ENCODE measurements at places on chromosomes 4 and X.

DNA sequence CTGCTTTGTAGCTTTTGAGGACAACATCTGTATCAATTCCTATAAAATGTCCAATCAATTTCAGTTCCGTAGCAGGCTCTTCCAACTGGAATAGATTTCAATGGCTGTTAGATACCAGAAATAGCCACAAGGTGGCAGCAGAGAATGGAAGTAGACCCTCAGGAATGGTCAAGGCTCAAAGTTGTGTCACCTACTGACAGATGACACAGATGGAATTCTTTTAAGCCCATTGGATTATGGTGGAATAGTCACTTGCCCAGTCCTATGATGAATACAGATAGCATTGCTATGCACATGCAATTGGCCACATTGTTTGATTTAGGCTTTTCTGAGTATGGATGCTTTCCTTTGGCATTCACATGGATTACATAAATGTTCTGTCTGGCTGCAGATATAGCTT lies 130.4 kb upstream of the RADX start:
- DNase-seq, result no peak

DNA sequence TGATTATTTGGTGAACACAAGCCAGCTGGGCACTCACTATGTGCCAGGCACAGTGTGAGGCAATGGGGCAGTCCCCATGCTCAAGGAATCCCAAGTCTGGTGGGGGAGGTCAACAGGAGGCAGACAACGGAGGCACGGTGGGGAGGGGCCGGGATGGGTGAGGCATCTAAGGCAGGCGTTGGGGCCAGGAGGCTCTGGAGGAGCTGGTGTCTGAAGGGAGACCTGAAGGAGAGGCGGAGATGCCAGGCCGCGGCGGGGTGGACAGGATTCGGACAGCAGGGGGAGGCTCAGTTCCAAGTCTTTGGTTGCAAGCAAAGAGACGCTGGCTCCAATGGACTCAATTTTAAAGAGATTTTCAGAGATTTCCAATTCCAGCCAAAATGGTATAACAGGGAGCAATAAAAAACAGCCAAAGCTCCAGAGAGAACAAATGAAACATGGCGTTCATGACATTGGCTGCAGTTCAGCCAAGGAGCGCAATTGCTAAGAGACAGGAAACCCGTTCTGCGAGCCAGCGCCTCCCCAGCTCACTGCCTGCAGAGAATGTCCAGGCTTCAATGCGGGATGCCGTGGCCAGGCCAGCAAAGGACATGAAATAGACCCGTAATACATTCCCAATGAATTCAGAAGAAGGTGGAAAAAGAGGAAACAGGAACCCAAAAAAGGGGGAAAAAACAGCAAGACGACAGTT lies 105.2 kb upstream of the LRPAP1 start:
- no peak for DNase-seq

DNA sequence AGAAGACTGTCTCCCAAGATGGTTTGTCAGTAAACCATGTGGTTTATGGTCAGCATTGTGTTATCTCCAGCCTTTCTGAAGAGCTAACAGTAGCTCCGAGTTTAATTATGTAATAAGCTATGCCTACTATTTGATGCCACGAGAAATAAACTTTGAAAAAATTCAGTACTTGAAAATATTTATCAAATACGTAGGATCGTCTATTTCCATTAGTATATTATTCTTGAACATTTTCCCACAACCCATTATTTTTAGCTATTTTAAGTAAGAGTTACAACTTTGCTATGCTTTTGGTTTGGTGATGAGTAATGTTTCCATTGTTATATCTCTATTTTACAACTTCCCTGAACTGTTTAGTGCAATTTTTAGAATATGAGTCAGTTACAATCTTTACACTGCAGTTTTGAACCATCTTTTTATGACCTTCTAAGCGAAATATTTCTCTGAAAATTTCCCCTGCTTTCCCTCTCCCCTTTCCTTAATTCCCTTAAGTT lies 44.5 kb upstream of the TRIM2 start:
- no peak for DNase-seq

DNA sequence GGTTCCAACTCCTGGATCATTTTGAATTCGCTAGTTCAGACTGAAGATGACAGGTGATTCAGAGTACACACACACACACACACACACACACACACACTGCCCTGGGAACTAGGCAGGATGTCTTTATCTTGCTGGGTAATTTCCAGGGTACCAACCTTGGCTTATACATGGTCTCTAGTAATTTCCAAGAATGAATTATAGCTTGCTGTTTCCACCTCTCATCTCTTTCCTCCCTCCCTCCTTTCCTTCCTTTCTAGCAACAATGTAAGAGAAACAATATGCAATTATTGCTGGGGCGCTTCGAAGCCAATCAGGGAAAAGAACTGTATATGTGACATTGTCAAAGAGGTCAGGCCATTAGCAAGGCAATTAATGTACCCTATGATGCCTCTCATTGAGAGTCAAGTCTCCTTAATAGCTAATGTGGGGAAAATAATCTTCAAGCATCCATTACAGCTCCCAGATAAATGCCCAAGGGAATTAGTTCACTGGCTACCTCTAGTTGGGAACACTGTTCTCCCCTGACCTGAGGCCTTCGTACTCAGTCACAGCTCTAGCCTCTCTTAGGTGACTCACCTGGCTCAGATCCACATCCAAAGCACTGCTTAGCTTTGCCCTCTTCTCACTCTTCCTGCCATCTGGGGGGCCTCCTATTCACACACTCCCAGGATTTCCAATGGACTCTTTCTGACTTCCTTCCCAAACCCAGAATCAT lies 311.5 kb downstream of the PPP1R2C start:
- no peak for DNase-seq

DNA sequence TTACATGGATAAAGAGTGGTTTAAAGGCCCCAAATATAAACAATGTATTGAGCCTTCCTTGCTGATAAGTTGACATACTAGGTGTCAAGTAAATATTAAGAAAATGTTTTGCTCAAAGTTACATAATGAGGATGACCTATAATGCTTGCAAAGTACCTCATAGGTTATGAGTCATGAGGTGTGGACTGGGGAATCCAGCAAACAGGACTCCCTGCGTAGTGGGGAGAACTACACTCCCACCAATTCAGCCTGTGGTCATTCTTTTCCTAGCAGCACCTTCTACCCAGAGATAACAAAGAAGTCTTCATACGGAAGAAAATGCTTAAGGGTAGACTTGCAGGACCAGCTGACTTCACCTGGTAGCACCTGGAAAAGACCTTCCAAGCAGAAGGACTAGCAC lies 418.9 kb upstream of the CPEB2 start:
- no peak for DNase-seq

Data from activated naive CD4-positive, alpha-beta T cell (primary cell).